NAMALWA (cell line): ENCODE measurements at places on chromosomes 1 and 21.

DNA sequence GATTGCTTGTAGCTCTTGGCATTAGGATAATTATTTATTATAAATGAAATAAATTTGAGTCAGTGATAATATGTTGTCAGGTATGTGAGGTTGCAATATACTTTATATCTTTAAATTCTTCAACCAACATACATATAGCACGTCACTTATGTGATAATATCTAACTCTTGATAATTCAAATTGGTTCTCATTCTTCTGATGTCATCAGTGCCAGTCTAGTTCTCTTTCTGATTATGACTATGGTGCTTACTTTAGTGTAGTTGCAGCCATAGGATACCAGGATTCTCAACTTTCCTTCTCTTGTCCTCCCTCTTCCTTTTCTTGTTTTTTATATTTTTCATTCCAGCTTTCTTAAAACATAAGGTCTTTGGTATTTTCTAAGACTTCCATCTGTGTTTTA lies 34.8 kb upstream of the ATP6V1G3 start:
- DNase-seq, result no peak

GRCh38 chr1:51445351-51446090 lies 73.5 kb downstream of the EPS15 start:
- no peak for DNase-seq

- no peak for DNase-seq
These were observed 43.8 kb downstream of the SLX9 start for GRCh38 chr21:44983421-44984206.

- no peak for DNase-seq
These were observed 3.7 kb downstream of the LENEP start for GRCh38 chr1:154996966-154997701.

DNA sequence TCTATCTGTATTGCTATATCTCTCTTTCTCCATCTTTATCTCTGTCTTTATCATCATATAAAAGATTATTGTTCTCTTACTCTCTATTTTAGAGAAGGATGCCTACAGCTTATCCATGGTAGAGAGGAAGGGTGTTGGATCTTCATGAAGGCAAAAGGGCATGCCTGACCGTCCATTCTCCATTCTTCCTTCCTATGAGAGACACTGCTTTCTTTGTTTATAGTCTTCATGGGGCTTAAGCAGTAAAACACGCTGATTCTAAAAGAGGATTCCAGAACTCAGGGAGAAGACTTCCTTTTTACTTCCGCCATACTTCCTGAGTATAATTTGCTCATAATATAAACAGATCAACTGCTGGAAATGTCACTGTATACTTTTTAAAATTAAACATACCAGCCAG lies 44.0 kb downstream of the PDE4B start:
- DNase-seq, result no peak

DNA sequence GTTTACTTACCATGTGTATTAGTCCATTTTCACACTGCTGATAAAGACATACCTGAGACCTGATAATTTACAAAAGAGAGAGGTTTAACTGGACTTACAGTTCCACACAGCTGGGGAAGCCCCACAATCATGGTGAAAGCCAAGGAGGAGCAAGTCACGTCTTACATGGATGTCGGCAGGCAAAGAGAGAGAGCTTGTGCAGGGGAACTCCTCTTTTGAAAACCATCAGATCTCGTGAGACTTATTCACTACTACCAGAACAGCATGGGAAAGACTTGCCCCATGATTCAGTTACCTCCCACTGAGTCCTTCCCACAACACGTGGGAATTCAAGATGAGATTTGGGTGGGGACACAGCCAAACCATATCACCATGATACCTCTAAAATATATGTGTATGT lies 39.3 kb upstream of the ERRFI1 start:
- no peak for DNase-seq

DNA sequence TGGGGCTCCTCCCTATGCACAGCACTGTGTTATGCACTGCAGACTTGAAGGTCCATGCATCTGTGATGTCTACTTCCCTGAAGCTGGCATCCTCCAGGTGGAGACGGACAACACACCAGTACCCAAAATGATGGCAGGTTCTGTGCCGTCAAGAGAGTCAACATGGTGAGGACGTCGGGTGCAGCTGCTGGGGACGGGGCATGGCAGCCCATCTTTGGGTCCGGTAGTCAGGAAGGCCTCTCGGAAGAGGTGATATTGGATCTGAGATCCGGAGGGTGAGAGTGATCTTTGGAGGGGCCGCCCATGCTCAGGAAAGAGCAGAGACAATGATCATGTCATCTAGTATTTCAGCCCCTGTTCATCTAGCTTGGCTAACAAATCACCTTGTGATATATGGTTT lies 104.1 kb downstream of the RIPK4 start:
- no peak for DNase-seq

- DNase-seq, result no peak
These were observed 98.8 kb downstream of the GLIS1 start for GRCh38 chr1:53639996-53640700.

DNA sequence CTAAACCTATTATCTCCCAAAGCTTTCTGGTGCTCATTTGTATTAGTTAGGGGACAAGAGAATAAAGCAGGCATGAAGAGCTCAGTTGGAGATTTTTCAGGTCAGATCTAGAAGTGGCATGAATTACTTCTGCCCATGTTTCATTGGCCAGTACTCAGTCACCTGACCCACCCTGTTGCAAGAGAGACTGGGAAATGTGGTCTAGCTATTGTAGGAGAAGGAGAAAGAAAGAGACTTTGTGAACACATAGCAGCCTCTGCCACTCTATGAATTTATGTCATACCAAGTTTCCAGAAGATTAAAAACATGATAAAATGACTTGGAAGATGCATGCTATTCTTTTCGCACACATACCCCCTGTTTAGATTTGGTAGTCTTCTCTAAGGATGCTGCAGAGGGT lies 302.3 kb upstream of the RUNX1 start:
- DNase-seq, result no peak

- no peak for DNase-seq
These were observed 59.0 kb downstream of the NFASC start for GRCh38 chr1:204929487-204930154.

- DNase-seq, result peak; percentile 92
These were observed 577 bp upstream of the CEP350 start for GRCh38 chr1:179953974-179954492.

DNA sequence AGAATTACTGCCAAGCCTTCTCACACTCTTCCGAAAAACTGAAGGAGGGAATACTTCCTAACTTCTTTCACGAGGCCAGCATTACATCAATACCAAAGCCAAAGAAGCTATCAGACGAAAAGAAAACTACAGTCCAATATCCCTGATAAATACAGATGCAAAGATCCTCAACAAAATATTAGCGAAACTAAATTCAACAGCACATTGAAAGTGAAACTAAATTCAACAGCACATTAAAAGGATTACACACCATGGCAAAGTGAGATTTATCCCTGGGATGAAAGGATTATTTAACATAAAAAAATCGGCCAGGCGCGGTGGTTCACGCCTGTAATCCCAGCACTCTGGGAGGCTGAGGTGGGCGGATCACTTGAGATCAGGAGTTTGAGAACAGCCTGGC lies 176.8 kb downstream of the FAF1 start:
- no peak for DNase-seq

DNA sequence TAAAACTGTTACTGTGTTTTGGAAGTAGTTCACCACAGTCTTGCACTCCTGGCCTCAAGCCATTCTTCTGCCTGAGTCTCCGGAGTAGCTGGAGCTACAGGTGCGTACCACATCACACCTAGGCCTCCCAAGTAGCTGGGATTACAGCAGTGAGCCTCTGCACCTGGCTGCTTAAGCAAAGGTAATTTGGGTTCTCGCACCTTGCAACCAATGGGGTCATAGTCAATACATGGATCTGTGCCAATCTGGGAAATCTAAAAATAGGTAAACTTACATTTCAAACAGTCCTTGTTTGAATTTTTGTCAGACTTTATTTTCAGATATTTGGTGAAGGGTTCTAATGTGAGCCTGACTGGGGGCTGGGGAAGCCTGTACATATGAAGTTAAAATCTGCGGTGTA lies 466.5 kb downstream of the PCP4 start:
- DNase-seq, result no peak

DNA sequence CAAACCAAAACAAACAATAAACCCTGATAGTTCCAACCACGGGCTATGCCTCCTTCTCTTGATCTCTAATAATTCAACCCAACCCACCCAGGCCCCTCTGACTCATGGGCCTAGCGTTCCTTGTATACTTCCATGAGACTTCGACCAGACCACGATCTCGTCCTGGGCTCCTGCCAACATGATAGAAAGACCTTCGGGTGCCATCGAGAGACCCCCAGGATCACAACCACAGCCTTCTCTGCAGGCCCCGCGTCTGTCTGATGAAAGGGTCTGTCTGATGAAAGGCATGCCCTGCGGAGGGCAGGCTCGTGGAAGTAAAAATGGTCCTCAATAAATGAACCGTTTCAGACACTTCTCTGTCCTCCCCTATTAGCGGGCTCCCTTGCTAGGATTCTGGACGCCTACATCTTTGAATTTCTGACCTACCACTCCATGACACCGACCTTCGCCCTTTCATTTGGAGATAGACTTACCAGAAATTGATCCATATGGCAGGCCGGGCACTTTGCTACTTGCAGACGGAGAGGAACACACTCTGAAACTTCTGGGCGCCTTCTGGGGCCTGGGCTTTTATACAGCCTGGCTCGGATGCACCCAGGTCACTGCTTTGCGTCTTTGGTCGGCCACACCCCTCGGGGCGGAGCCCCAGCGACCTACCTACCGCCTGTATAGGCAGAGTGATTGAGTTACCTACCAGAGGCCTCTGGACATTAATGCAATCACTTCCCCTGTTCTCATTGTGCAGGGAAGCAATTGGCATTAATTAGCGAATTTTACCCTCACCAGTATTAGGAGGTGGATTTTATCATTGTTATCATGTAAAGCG lies 5.3 kb upstream of the KLF18 start:
- no peak for DNase-seq

DNA sequence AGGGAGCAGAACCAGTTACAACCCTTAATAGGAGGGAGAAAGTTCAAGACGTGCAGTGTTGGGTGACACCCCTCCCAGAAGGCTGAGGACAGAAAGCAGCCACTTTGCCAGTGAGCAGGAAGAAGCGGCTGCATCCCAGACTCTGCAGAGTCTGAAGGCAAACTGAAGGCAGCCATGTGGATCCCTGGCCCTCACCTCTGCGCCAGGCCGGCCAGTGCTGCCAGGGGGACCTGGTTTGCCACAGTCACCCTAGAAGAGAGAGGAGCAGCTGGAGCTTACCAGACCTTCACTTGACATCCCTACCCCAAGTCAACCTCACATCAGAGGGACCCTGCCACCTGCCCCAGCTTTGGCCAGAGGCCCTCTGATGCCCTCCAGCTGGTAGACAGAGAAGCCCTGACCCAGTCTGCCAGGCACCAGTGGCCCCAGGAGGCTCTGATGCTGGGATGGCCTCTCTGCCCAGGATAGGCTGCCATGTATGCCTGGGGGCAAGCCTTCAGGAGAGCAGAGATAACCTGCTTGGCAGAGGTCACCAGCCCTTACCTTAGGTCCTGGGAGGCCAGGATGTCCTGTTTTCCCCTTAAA lies 16.3 kb upstream of the PEF1 start:
- no peak for DNase-seq

DNA sequence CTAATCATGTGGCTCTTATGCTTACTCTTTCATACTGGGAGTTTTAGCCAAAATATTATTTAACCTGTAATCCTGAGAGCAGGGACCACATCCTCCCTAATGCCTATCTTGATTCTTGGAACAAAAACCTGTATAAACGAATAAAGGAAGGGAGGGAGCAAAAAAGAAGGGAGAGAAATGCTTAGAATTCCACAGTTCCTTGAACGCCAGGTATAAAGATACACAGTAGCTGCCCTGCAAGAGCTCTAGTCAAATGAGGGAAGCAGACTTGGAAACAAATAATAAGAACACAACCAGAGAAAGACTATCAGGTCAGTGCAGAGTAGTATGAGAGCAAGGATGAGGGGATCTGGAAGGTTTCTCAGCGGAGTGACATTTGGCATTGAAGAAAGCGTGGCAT lies 116.3 kb downstream of the SLC30A10 start:
- no peak for DNase-seq

DNA sequence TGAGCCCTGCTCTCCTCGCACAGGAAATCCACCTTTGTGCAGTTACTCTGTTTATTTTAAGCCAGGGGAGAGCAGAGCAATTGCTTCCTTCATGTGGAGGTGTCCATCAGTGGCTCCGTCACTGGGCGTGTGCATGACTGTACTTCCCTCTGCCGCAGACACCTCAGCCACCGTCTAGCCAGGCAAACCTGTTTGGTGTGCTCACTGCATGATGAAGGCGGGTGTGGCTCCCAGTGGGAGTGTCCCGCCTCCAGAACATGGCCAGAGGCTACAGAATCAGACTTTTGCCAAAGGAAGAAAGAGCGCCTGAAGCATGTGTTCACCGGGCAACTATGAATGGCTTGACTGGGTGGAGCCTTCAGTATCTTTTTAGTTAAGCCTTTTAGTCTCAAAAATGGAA lies 26.1 kb upstream of the LAMC2 start:
- no peak for DNase-seq

- no peak for DNase-seq
These were observed 13.4 kb downstream of the TMEM63A start for GRCh38 chr1:225868631-225869330.
